Forelimb muscle (tissue), 1 donor: ENCODE measurements at places on chromosomes 2 and 18. TPM values are rescaled to one million over a fixed set of nuclear protein-coding genes. Genes with fewer than 3 reads are reported as not detected.

GRCh38 chr18:2108591-2108990 lies 462.7 kb downstream of the METTL4 start:
- DNase-seq, result peak; percentile 14

DNA sequence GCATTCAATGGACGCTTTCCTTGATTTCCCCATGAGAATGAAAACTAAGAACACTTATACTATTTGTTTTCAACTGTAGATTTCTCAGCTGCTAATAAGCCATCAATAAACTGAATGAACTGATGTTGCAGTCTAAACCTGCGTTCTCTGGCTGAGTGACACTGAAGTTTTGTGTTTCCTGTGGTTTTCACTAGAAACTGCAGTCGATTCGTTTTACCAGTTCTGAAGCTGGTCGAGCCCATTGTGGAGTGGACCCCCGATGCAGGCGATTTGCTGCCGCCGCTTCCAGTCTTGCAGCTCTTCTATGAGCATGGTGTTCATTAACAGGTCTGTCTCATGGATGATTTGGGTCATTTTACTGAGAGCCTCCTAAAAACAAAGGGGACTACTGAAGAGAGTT lies 50.6 kb upstream of the STAT1 start:
- no peak for DNase-seq

- DNase-seq, result no peak
These were observed 394.1 kb upstream of the ATP5MC3 start for GRCh38 chr2:175575346-175576258.

- DNase-seq, result no peak
These were observed 192.0 kb downstream of the SH3BP4 start for GRCh38 chr2:235143789-235144188.

The DSG1 gene
- not detected for polyA plus RNA-seq

The SULT1C4 gene
- polyA plus RNA-seq, result 16.6 TPM
